Activated CD4-positive, alpha-beta T cell treated with anti-CD3 and anti-CD28 coated beads, Interleukin-10, Interleukin-2, amounts not matched to agents 100 ng/mL and 50 ng/mL, durations not matched to agents 16 hours and 8 hours (primary cell): ENCODE measurements at places on chromosomes 5 and 9.
A peak's percentile ranks its signal among the peaks of the same experiment; 100 is the strongest.

GRCh38 chr5:110852053-110852452 lies 113.2 kb downstream of the SLC25A46 start:
- no peak for DNase-seq

DNA sequence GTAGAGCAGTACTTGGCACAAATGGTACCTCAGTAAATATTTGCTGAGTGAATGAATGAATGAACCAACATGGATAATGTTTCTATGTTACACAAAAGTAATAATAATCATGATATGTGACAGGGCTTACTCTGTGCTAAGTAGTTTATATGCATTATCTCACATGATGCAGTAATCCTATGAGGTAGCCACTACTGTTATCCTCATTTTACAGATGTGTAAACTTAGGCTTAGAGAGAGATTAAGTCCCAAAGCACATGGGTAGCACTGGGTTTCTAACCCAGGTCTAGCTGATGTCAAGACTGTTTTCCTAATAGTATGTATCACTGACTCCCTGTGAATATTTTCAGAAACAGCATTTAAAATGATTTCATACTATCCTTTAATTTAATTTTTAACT lies 44.1 kb upstream of the VDAC1 start:
- no peak for DNase-seq

- no peak for DNase-seq
Observed at GRCh38 chr9:133536080-133536479, 1.6 kb downstream of the ADAMTSL2 start.

- no peak for DNase-seq
Observed at GRCh38 chr9:123654218-123654993, 275.5 kb downstream of the DENND1A start.

GRCh38 chr9:124346347-124347163 lies 68.7 kb downstream of the PSMB7 start:
- no peak for DNase-seq

GRCh38 chr9:6686396-6686795 lies 40.9 kb upstream of the GLDC start:
- DNase-seq, result peak; percentile 25

GRCh38 chr9:4615251-4615650 lies 46.8 kb upstream of the PLPP6 start:
- DNase-seq, result no peak

DNA sequence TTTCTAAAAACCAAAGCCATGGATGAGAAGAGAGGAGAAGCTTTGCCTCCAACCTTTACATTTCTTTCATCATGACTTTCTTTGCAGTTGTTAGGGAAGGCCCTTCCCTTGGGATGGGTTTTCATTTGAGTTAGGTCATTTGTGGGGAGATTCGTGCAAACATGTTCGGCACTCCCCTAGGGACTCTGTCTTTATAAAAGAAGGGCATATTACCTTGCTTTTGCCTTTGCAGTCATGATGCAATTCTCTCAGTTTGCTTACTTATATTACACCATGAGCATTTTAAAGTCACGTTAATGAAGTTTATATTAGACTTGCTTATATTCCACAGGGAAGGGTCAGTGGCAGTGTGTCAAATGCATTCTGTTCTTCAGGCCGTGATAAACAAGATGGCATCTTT lies 289.3 kb upstream of the WWC1 start:
- no peak for DNase-seq
